ENCODE measurements at places on chromosomes 16 and 17. TPM values are rescaled to one million over a fixed set of nuclear protein-coding genes. Genes with fewer than 3 reads are reported as not detected.

Gene MYH1
- not detected for total RNA-seq

Gene CDIP1
- total RNA-seq, result 9.6 TPM

Gene CACNA1H
- total RNA-seq, result 1.0 TPM

Gene ZDHHC1
- 4.2 TPM for total RNA-seq

Gene ATP2C2
- total RNA-seq, result not detected

Gene CCL1
- total RNA-seq, result not detected

Gene FKBP10
- 40.8 TPM for total RNA-seq

All from renal cortical epithelial cell (primary cell).